ENCODE measurements at places on chromosomes 1 and 21. TPM values are rescaled to one million over a fixed set of nuclear protein-coding genes. Genes with fewer than 3 reads are reported as not detected.

DNA sequence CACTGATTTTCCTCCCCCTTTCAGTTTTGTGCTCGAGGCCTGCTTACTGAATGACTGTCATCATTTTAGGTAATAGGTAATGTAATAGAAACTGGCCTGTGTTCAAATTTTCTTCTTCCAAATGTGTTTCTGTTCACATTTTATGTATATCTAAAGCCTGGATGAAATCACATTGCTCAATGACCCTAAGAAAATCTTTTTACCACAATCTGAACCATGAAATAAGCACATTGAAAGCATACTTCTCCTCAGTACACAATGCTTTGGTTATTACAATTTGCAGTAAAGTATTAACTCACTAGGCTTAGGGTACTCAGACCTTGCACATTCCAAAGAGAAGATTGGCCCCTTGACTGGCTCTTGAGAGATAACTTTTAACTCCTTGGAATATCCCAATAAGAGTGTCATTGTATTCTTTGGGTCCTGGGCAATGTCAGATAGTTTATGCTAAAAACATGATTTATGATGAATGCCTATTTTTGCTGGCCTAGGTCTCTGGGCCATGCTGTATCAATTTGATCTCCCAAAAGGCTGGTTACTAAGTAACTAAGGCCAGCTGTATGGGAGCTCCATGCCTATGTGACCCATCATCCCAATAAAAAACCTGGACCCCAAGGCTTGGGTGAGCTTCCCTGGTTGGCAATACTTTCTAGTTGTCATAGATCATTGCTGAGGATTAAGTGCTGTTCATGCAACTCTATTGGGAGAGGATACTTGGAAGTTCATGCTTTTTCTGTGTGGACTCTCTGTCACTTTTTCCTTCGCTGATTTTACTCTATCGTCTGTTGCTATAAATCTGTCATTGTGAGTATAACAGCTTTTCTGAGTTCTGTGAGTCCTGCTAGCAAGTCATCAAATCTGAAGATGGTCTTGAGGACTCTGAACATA lies 293.9 kb downstream of the GRIK1 start:
- peaks cover 1% of the 10 kb centered on the region for H3K4me1 ChIP-seq
- H3K36me3 ChIP-seq = peaks cover 3% of the 10 kb centered on the region
- H3K27me3 ChIP-seq = no peaks in the 10 kb centered on the region

DNA sequence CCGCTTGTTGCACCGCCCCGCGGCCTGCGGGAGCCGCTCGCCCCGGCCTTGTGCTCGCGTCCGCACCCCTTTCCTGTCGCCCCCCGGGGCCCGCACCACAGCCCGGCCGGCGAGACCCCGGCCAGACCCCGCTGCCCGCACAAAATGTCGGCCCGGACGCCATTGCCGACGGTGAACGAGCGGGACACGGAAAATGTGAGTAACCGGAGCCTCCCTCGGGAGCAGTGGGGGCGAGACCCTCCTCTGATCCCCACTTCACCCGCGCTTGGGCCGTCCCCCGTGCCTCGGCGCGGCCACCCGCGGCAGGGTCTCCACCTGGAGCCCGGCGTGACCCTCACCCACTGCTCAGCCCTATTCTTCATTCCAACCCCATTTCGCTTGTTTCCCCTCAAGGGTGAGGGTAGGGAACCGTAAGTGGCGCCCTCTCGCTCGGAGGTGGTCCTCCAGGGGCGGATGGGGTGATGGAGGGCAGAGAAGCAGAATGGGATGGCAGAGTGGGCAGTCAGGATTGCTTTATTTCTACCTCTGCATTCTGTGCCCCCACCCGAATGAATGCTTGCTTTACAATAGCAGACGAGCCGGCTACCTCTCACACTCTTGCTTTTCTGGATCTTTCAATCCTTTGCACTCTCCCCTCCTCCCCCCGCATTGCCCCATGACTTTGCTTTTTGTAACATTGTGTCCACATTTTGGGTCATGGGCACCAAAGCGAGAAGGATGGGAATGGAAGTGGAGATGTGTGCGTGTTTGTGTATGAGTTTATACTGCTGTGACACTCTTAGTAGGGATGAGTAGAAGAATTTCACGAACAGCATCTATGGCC lies 954 bp downstream of the MARK1 start:
- peaks cover 45% of the 10 kb centered on the region for H3K27me3 ChIP-seq
- peaks cover 11% of the 10 kb centered on the region for H3K4me1 ChIP-seq
- H3K36me3 ChIP-seq = no peaks in the 10 kb centered on the region
- H3K27ac ChIP-seq = no peak overlapping the region
- H3K4me3 ChIP-seq = peak overlapping the region; percentile 52
- DNase-seq = peak; percentile 28

DNA sequence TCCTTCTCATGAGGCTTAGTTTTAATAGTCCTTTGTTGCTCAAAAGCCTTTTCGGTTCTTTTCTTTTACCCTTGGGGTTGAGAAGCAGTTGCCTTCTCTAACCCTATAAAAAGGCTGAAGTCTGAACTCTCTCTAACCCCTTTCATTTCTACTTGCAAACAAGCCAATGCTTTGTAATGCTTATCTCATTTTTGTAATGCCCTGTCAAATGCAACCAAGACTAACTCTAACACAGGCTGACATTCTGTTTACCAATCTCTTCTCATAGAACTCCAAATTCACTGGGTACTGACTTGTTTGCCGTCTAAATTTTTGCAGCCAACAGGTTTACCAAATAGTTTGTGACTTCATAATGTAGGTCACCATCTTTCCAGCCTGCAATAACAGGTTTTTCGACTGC lies 233.9 kb upstream of the SNX7 start:
- no peak overlapping the region for H3K4me3 ChIP-seq
- no peaks in the 10 kb centered on the region for H3K4me1 ChIP-seq
- no peaks in the 10 kb centered on the region for H3K27me3 ChIP-seq
- DNase-seq = no peak
- no peak overlapping the region for H3K27ac ChIP-seq

The OR2T29 gene
- total RNA-seq = not detected

DNA sequence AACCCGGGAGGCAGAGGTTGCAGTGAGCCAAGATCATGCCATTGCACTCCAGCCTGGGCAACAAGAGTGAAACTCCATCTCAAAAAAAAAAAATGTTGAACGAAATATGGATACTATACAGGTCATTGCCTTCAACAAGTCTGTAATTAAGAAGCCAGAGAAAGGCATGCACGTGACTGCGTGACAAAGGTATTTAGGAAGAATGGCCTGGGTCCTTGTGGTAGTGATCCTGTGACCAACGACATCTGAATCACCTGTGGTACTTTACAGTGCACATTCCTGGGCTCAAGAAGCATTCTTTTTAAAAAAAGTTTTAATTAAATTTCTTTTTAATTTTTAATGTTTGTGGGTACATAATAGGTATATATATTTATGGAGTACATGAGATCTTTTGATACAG lies 115.0 kb downstream of the GREM2 start:
- H3K4me3 ChIP-seq = no peak overlapping the region
- no peak for DNase-seq
- peaks cover 5% of the 10 kb centered on the region for H3K27me3 ChIP-seq

GRCh38 chr1:32464716-32465577 lies at the start of gene ZBTB8B:
ZBTB8B (plus strand) TSS chr1:32465072; CDS start chr1:32470625, 5,553 bp downstream.
- no peak within 1 kb of the TSS for H3K27ac ChIP-seq
- peaks cover 5% of the 10 kb centered on the region for H3K36me3 ChIP-seq
- peaks cover 64% of the 10 kb centered on the region for H3K27me3 ChIP-seq
- peak; percentile 56 for DNase-seq

The DNALI1 gene
- 0.11 TPM for total RNA-seq

GRCh38 chr1:23561813-23562100 lies 2.5 kb upstream of the ID3 start:
- peaks cover 37% of the 10 kb centered on the region for H3K4me1 ChIP-seq
- DNase-seq = no peak
- no peak overlapping the region for H3K27ac ChIP-seq
- H3K4me3 ChIP-seq = no peak overlapping the region

DNA sequence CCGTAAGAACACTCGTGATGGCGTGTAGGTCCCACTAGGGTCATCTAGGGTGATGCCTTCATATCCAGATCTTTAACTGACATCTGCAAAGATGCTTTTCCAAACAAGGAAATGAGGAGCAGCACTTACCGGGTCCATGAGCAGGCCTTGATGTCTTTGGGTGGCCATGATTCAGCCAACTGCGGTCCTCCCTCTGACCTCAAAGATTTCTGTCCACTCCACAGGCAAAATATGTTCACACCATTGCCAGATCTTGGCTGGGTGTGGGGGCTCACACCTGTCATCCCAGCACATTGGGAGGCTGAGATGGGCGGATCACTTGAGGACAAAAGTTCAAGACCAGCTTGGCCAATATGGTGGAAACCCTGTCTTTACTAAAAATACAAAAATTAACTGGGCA lies 18.2 kb downstream of the TRPM2 start:
- DNase-seq = no peak
- no peak overlapping the region for H3K4me3 ChIP-seq
- peaks cover 30% of the 10 kb centered on the region for H3K4me1 ChIP-seq
- H3K27ac ChIP-seq = no peak overlapping the region

The MYOC gene
- not detected for total RNA-seq

DNA sequence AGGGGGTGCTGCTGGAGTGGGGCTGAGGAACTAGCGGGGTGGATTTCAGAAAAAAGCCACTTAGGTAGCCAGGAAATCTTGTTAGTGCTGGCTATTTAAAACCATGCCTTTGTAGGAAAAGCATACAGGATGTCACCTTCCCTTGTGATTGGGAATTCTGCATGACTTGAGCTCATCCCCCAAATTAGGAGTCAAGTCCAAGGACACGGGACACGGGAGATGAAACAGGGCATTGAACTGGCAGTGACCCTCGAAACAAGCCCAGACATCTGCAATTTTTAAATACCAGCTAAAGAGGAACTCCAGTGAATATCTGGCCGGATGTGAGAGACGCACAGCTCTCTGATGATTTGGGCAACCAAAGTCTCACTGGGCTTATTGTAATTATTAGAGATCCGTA lies 32.8 kb downstream of the C2CD2 start:
- no peaks in the 10 kb centered on the region for H3K27me3 ChIP-seq
- H3K4me3 ChIP-seq = no peak overlapping the region
- H3K27ac ChIP-seq = no peak overlapping the region
- H3K36me3 ChIP-seq = peaks cover 3% of the 10 kb centered on the region
- no peak for DNase-seq
- peaks cover 25% of the 10 kb centered on the region for H3K4me1 ChIP-seq

DNA sequence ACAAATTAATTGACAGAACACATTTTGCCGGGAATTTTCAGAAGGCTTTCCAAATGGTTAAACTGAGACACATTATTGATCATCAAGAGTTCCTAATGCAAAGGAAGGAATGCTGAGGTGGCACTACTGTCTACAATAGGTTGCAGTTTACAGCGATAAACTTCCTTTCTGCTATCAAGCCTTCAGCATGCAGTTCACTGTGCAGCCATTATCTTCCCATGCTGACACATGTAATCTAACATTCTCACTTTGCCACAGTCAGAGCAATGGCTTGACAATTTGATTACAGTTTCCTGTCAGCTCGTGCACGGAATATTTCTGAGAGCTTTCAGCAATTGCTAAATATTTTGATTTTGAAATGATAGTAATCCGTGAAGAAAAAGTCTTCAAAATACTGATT lies 166.9 kb upstream of the PRMT6 start:
- H3K27ac ChIP-seq = no peak overlapping the region
- H3K27me3 ChIP-seq = no peaks in the 10 kb centered on the region
- no peaks in the 10 kb centered on the region for H3K4me1 ChIP-seq
- no peak for DNase-seq
- no peak overlapping the region for H3K4me3 ChIP-seq

The SRSF11 gene
- 242 TPM for total RNA-seq

The HEATR1 gene
- total RNA-seq = 40.1 TPM

GRCh38 chr1:68213843-68214242 lies 18.5 kb downstream of the WLS start:
- DNase-seq = no peak
- H3K27me3 ChIP-seq = no peaks in the 10 kb centered on the region
- H3K36me3 ChIP-seq = no peaks in the 10 kb centered on the region
- no peaks in the 10 kb centered on the region for H3K4me1 ChIP-seq
- no peak overlapping the region for H3K27ac ChIP-seq

The PTPRF gene
- 1.8 TPM for total RNA-seq

The MEF2D gene
- 52.4 TPM for total RNA-seq

DNA sequence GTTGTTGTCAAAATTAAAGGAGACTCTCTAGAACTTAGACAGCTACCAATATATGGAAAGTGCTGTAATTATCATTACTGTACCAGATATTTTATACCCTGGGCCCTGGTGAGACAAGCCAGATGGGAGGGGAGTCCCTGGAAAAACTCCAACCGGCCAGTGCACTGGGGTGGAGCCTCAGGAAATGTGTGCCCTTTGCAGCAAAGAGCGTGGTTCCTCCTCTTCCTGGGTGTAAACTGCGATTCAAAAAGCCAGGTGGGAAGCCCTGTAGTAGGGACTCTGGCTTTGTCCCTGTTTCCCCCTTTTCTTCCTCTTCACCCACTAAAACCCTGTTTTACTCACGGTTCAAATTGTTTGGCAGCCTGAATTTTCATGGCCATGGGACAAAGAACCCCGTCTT lies 812.3 kb downstream of the PLA2G4A start:
- no peaks in the 10 kb centered on the region for H3K4me1 ChIP-seq
- DNase-seq = no peak
- no peaks in the 10 kb centered on the region for H3K27me3 ChIP-seq
- no peak overlapping the region for H3K27ac ChIP-seq
- no peak overlapping the region for H3K4me3 ChIP-seq

The DEGS1 gene
- 63.8 TPM for total RNA-seq

The PLA2G2A gene
- total RNA-seq = not detected

DNA sequence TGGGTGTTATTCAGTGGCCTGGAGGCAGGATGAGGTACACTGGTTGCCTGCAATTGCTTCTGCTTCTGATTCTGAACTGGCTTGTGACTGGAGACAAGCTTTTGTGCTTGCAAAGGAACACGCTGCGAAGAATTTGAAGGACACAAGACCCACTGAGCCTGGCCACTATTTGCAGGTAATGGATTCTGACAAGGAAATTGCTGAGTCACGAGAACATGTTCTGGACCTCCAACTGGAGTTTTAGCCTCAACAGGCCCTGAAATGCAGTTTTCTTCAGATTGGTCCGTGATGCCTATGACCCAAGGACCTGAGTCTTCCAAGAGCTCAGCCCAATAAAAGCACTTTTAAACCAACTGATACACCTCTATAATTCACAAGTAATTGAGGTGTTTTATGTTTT lies 4.6 kb downstream of the RAB3GAP2 start:
- H3K4me3 ChIP-seq = no peak overlapping the region
- no peak for DNase-seq
- H3K36me3 ChIP-seq = peaks cover 42% of the 10 kb centered on the region
- H3K4me1 ChIP-seq = peaks cover 20% of the 10 kb centered on the region
- no peak overlapping the region for H3K27ac ChIP-seq

- H3K4me3 ChIP-seq = no peak overlapping the region
- peak overlapping the region; percentile 57 for H3K27ac ChIP-seq
- H3K4me1 ChIP-seq = peaks cover 31% of the 10 kb centered on the region
- DNase-seq = no peak
- no peaks in the 10 kb centered on the region for H3K27me3 ChIP-seq
Measured at GRCh38 chr1:46672696-46673095, 1.0 kb downstream of the TEX38 start.

The RIIAD1 gene
- total RNA-seq = not detected

The FMOD gene
- not detected for total RNA-seq

The TAS1R1 gene
- total RNA-seq = not detected

The KRTAP11-1 gene
- total RNA-seq = not detected

Measured in activated naive CD8-positive, alpha-beta T cell treated with anti-CD3 and anti-CD28 coated beads, Interleukin-2, amount 10 ng/mL, durations not matched to agents 7 days and 5 days (primary cell).